GM12878 (cell line): ENCODE measurements at places on chromosomes 4 and X.

DNA sequence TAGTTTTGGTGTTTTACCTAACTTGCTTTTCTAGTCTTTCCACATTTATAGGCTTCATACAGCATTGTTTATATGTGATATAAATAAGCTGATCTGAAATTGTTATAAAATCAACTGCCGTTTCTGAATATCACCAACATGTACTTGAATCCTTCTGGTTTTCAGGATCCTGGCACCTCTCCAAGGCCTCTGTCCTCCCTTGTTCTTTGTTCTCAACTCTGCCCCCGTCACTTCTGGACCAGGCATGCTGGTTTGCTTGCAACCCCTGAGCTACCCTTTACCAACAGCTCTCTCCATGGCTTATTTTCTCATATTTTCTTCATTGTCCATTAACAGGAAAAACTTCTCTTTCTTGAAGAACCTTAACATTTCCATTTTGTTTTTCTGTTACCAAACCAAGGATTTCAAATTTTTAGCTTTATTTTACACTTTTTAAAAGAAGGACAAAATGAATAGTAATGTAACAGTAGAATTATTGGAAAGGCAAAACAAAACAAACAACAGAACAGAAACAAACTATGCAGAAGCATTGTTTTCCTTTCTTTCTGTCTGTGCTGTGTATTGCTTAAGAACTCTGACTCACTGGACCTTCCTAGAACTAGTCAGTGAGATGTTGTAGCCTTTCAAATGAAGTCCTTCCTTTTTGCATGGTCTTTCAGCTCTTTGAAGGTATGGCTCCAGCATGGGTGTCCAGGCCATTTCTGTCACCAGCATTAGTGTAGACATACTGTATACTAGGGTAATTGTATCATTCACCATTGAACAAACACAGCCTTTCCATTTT, 44.8 kb downstream of the BANK1 start:
- no peak for DNase-seq

DNA sequence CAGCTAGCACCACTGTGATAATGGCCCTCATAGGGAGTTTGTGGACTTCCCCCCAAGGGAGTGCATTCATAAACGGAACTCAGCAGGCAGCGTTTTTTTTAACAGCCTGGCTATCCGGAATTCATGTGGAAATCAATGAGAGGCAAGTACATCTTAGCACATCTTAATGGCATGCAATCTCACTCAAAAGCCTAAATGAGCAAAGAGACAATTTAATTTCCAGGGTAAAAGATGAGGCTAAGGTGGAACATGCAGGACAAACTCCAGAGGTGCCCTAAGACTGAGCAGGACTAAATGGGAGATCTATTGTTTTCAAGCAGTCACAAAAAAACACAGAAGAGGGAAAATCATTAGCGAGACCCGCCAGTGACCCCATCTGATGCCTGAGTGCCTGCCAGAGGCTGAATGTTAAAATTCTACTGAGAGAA, 243.5 kb upstream of the KCNIP4 start:
- DNase-seq, result no peak

DNA sequence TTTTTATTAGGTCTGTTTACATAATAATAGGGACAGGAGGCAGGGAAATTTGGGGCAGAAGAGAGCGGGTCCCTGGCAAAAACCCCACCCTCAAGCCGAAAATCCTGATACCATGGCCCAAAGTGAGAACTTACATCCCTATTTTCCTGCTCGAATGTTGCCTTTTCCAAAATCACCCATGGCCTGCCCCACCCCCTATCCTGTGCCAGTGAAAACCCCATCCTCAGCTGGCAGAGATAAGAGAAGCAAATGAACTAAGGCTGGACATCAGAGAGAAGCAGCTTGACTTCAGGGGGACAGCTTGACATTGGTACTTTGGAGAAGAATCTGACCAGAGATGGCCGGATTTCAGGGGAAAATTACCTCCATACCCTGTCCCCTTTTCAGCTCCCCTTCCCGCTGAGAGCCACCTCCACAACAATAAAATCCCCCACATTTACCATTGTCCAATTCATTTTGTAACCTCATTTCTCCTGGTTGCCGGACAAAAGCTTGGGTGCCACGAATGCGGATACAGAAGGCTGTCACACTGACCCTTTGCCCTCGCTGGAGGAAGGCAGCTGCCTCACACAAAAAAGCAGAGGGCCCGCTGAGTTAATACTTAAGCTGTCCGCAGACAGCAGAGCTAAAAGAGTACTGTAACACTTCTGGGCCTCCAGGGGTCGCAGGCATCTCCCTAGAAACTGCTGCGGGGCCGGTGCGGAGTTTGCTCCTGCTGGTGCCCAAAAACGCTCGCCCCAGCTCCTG, 196.2 kb downstream of the SNCA start:
- no peak for DNase-seq

DNA sequence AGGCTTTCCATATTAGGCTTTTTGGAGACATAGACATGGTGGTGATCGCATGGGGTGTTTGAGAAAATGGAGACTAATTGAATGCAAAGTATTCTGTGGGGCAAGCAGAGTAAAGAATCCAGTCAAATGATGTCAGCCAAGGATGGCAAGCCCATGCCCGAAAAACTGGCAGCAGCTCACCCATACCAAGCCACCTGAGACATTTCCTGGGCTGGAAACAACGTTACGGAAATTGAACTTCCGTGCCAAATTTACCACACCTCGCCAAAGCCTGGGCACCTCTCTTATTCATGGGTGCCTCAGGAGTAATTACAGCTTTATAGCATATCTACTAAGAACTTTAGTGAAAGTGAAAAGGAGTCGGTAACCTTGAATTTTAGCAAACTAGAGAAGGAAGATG, 166.4 kb downstream of the CBR4 start:
- no peak for DNase-seq

GRCh38 chr4:27678027-27678426, 817.4 kb downstream of the STIM2 start:
- no peak for DNase-seq

GRCh38 chrX:8304668-8305067, 133.6 kb upstream of the VCX2 start:
- no peak for DNase-seq

- no peak for DNase-seq
Measured at GRCh38 chrX:25039036-25039435, 23.3 kb upstream of the ARX start.

DNA sequence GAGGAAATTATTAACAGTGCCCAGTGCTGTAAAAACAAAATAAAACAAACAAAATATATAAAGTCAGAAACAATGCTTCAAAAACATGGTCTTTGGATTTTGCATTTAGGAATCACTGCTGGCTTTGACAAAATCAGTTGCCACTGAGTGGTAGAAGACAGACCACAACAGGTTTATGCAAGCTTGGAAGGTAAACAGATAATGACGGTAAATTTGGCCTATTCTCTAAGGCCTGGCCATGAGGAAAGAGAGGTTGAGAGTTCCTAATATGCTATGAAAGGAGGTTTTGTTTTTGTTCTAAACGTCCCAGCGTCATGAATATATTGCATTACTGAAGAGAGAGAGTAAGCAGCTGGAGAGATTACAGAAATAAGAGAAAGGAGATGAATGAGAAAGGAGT, 629.4 kb downstream of the STPG2 start:
- no peak for DNase-seq

DNA sequence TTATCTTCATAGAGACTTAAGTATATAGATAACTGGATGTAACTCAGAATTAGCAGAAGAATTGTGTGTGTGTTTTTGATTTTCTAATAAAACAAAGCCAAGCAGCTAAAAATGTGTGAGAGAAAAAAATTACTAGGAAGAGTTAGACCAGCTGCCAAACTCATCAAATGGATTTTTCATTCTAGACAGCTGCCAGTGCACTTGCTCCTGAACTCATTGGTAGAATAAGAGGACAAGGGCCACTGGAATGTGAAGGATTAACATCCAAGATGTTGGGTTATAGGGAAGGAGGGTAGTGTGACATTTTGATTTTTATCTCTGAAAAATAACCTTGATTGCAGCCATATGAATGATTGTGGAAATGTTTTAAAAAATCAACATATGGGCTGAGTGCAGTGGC, 49.7 kb downstream of the EGF start:
- no peak for DNase-seq

DNA sequence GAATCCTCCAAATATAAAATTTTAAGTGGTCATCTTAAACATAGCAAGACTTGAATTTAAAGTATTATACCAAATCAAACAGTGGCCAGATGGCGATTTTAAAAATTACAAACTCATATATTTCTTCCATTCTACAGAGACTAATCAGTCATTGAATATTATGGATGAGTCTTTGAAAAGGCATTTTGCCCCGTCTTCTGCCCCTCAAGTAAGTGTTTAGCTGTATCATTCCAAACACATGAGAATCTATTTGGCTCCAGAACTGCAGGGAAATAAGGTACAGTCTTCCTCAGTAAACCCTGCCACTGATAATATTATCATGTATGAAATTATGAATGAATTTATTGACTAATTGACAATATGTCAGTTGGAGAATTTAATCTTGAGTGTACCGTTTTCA, 191.0 kb downstream of the SLC7A11 start:
- DNase-seq, result no peak

DNA sequence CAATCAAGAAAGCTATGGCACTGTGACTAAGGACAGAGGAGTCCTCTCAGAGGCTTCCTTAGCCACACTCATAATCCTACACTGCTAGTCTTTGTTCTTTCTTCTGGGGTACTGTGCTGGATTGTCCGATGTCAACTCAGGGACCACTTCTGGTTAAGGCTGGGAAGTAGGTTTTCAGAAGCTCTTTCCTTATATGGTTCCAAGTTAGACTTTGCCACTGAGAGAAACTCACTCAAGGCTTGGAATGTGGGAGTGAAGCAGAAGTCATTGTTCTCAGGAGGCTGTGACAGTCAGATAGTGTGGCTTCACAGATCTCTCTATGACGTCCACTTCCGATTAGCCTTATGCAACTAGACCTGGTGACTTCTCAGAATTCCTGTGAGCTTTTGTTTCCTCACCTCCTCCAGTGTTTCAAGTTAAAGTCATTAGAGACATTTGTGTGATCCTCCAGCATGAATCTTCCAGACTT, 317.3 kb upstream of the F9 start:
- no peak for DNase-seq

- DNase-seq, result no peak
Measured at GRCh38 chr4:41394481-41394894, 137.8 kb downstream of the UCHL1 start.

DNA sequence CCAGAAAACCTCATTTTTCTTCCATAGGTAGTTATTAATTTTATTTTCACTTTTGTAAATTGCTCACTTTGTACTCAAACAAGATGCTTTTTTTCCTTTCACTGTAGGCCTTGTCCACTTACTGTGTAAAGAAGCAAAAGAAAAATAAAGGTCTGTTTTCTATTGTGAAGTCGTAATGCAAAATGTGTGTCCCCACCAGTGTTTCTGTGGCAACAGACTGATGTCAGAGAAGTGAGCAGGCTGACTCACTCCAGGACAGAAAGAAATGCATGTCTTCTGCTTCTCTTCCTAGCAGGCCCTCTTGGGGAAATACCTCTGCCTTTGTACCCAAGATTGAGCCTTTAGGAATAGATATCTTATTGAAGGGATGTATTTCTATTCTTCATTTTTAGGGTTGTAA, 30.3 kb downstream of the INPP4B start:
- no peak for DNase-seq
